ENCODE measurements at places on chromosomes 6 and 20. TPM values are rescaled to one million over a fixed set of nuclear protein-coding genes. Genes with fewer than 3 reads are reported as not detected.

TREM2 gene
- total RNA-seq: not detected

PRL gene
- total RNA-seq: not detected

CD83 gene
- total RNA-seq: 16.7 TPM

RPL10A gene
- 1,709 TPM for total RNA-seq

PLG gene
- total RNA-seq: not detected

COL12A1 gene
- total RNA-seq: 443 TPM

BAG2 gene
- 11.6 TPM for total RNA-seq

DDO gene
- total RNA-seq: 6.6 TPM

SYCP2 gene
- total RNA-seq: 6.6 TPM

C4A gene
- 32.6 TPM for total RNA-seq

PNPLA1 gene
- total RNA-seq: not detected

ESF1 gene
- 16.4 TPM for total RNA-seq

PRPF6 gene
- total RNA-seq: 62.5 TPM

NKX2-4 gene
- total RNA-seq: not detected

SCRT2 gene
- not detected for total RNA-seq

OPRM1 gene
- 0.92 TPM for total RNA-seq

SIRPB2 gene
- 0.51 TPM for total RNA-seq

ZNF165 gene
- total RNA-seq: 0.72 TPM

AURKA gene
- 8.8 TPM for total RNA-seq

ELOVL2 gene
- 1.4 TPM for total RNA-seq

FAM83B gene
- 13.8 TPM for total RNA-seq

LHFPL5 gene
- not detected for total RNA-seq

RHAG gene
- total RNA-seq: 3.0 TPM

PTCHD4 gene
- 1.4 TPM for total RNA-seq

UCKL1 gene
- 48.7 TPM for total RNA-seq

SLC22A2 gene
- 0.62 TPM for total RNA-seq

ROS1 gene
- total RNA-seq: 0.92 TPM

SOBP gene
- 19.2 TPM for total RNA-seq
